ENCODE measurements at places on chromosomes 7 and 10.

- DNase-seq = no peak
Observed at GRCh38 chr7:127911968-127912511, 119.2 kb downstream of the LRRC4 start.

- DNase-seq = no peak
Observed at GRCh38 chr10:70898687-70899086, 10.3 kb upstream of the PCBD1 start.

DNA sequence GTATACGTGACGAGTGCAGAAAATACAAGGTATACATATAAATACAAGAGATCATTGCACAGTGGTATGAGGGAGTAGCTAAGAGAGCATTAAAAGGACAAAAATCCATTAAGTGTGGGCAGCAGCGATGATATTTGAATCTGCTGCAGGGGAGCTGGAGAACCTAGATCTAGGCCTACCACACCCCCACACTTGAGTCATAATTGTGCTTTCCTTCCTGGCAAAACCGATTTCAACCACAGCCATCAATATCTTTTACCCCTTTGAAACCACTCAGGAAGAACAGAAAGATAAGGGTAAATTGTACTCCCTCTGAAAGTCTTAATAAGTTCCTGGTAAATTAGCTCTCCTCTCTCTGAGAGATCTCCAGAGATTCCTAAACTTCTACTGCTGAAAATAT lies 345.0 kb downstream of the SORCS1 start:
- DNase-seq = no peak

DNA sequence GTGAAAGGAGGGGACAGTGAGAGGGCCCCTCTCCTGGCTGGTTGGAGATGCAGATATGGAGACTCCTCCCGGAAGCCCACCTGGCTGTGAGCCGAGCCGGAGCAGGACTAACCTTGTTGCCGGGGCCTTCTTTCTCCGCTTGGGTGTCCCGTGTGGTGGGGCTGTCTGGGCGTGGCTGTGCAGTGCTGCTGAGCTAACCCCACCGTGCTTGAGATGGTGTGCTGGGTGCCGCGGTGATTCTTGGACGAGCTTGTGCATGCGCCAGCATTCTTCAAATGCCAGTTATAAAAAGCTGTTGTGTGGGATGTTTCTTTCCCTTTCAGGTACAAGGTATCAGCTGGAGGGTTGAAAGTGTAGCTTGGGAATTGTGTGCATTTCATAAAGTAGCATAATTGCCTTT lies 48.8 kb downstream of the DAGLB start:
- no peak for DNase-seq

- no peak for DNase-seq
Observed at GRCh38 chr10:15265558-15265957, 97.1 kb upstream of the NMT2 start.

DNA sequence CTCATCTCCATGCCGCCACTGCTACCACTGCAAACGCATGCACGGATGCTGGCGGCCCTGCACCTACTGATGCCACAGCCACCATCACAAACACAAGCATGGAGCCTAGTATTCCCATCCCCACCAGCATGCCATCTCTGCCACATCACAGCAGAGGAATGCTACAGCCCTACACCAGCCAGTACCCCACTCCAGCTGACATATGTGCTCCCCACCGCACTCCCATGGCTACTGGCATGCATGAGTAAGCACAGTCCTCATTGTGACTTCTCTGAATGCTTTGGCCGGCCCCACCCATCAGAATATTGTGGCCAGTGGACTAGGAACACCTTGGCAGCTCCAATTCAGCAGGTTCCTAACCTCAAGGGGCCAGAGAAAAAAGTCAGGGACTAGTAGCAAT lies 705.5 kb downstream of the POM121L12 start:
- no peak for DNase-seq

DNA sequence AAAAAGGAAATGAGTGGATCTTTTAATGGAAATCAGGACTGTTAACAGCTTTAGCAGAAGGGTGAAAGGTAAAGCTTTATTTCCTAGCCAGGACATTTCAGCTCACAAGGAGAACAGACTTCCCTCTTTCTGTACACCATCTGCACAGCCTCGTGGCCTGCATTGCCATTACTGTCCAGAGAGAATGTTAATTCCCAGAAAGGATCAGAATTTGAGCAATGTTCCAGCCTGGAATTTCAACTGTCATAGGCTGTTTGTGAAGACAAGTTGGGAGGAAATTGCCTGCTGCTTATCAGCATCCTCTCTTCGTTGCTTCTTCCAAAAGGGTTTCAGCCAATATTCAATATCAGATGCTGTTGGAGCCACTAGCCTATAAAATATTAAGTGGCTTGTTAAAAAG lies 22.0 kb downstream of the NXPH1 start:
- DNase-seq = no peak

- no peak for DNase-seq
Observed at GRCh38 chr7:43937444-43937843, 11.2 kb downstream of the UBE2D4 start.
